ENCODE measurements at places on chromosomes 11 and 22. TPM values are rescaled to one million over a fixed set of nuclear protein-coding genes. Genes with fewer than 3 reads are reported as not detected.
A peak's percentile ranks its signal among the peaks of the same experiment; 100 is the strongest.

GRCh38 chr11:94593030-94593429, 25.9 kb downstream of the PIWIL4 start:
- no peak for DNase-seq

DNA sequence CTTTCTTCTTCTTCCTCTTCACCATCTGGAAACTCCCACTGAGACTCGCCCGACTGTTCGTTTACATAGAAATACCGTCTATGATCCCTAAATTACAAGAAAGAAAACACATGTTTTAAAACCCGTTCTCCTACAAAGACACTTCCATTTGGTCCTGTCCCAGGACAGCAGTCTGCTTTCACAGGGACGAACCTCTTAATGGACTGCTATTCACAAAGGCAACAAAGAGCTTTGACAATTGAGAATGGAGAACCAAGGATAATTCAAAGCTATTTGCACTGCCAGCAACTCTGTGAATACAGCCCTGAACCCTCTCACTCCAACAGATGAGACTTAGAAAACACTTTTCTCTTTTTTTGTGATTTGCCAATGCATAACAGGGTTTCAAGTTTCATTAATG, 16.3 kb upstream of the AGBL2 start:
- no peak for DNase-seq

GRCh38 chr22:22710719-22711531, 66.5 kb downstream of the GGTLC2 start:
- DNase-seq, result peak; percentile 85

DNA sequence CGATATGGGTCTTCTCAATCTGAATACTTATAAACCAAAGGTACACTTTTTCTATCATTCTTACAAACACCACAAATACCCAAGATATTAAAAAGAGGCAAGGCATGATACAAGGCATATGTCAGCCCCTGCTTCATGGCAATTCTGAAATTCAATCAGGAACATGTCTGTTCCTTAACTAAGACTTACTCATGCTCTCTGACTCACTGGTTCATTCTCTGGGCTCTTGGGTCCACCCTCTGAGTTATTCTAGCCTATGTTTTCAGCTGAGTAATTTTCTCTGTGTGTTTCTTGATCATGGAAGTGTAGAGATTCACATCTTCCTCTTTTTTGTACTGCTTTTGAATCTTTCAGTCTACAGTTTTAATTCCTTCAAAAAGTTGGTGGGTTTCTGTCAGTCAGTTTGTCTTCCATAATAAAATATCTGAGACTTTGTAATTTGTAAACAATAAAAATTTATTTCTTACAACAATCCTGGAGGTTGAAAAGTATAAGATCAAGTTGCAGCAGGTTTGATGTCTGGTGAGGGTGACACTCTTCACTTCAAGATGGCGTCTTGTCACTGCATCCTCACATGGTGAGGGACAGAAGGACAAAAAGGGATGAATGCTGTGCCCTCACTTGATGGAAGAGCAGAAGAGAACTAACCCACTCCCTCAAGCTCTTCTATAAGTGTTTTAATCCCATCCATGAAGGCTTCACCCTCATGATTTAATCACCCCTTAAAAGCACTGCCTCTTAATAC, 211.7 kb downstream of the FAM76B start:
- no peak for DNase-seq

GRCh38 chr11:34344768-34345539, 12.9 kb downstream of the ABTB2 start:
- no peak for DNase-seq

DNA sequence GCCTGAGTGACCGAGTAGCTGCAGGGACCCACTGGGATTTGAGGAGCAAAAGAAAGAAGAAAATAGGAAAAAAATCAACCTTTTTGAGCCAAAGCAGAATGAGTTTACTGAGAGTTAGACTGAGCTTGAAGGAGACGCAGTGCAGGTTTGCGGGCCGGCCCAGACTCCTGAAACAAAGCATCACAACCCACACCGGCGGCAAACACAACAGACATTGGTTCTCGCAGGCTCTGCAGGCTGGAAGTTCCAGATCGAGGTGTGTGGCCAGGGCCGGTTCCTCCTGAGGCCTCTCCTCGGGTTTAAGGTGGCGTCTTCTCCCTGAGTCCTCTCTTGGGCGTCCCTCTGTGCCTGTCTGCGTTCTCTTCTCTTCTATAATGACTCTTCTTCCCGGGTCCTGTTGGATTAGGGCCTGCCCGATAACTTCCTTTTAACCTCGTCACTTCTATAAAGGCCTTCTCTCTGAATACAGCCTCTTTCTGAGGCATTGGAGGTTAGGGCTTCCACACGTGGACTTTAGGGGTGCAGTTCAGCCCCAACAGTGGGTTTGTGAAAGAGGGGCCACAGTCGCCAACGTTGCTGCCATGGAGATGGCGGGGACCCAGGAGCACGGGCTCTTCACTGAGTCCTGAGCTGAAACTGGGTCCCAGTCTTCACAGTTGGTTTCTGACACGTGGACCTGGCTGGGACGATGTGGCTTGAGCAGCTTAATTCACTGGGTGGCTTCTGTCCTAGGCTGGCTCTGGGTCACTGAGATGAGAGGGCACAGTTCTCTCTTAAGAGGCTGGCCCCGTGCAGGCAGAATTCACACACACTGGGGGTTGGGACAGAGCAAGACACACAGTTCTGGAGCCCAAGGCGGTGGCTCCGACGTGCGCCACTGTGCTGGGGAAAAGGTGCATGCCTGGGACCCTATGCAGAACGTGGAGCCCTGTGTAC, 1047.7 kb downstream of the BRD1 start:
- no peak for DNase-seq

Gene CYTH4
- not detected for total RNA-seq

Gene TRIM51
- total RNA-seq, result not detected

Gene TNNT3
- total RNA-seq, result not detected
